ENCODE measurements at places on chromosomes 5 and 9.

- no peak overlapping the region for H3K4me3 ChIP-seq
- no peaks in the 10 kb centered on the region for H3K36me3 ChIP-seq
- no peaks in the 10 kb centered on the region for H3K4me1 ChIP-seq
- H3K27me3 ChIP-seq: no peaks in the 10 kb centered on the region
These were observed 50.1 kb downstream of the COL27A1 start for GRCh38 chr9:114205171-114206015.

- no peaks in the 10 kb centered on the region for H3K36me3 ChIP-seq
- DNase-seq: no peak
- H3K27me3 ChIP-seq: no peaks in the 10 kb centered on the region
- H3K4me3 ChIP-seq: no peak overlapping the region
- H3K27ac ChIP-seq: no peak overlapping the region
- no peaks in the 10 kb centered on the region for H3K4me1 ChIP-seq
These were observed 30.4 kb downstream of the MTREX start for GRCh38 chr5:55338092-55338613.

- no peak for DNase-seq
- no peaks in the 10 kb centered on the region for H3K36me3 ChIP-seq
- H3K4me3 ChIP-seq: no peak overlapping the region
These were observed 55.0 kb upstream of the TRPC7 start for GRCh38 chr5:136420168-136420898.

DNA sequence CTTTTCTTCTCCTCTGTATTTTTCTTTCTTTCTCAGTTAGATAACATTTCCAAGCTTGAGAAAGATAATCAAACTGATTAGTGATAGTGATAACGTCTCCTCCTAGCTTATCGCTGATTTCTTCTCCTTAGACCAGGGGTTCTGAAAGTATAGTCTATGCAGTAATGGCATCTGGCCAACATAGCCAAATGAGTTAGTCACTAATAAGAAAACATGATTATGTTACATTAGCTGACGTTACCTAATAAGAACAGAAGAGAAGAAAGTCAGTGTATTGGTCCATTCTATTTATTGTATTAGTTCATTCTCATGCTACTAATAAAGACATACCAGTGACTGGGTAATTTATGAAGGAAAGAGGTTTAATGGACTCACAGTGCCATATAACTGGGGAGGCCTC lies 111.2 kb downstream of the STRBP start:
- H3K4me1 ChIP-seq: no peaks in the 10 kb centered on the region
- no peak for DNase-seq
- H3K4me3 ChIP-seq: no peak overlapping the region
- H3K27me3 ChIP-seq: no peaks in the 10 kb centered on the region

DNA sequence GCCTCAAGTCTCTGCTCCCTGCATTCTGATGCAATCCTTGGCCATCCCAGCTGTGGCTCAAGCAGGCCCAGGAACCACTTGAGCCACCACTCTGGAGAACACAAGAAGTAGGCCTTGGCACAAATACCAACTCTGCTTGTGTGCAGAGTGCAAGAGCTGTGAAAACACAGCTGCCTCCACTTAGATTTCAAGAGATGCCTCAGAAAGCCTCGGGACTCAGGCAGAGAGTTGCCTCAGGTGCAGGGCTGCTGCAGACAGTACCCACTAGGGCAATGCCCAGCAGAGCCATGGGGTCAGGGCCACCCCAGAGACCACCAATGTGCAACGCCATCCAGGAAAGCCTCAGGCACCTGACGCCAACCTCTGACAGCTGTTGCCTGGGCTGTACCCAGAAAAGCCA lies 82.4 kb downstream of the FREM1 start:
- peaks cover 8% of the 10 kb centered on the region for H3K36me3 ChIP-seq
- no peaks in the 10 kb centered on the region for H3K27me3 ChIP-seq

DNA sequence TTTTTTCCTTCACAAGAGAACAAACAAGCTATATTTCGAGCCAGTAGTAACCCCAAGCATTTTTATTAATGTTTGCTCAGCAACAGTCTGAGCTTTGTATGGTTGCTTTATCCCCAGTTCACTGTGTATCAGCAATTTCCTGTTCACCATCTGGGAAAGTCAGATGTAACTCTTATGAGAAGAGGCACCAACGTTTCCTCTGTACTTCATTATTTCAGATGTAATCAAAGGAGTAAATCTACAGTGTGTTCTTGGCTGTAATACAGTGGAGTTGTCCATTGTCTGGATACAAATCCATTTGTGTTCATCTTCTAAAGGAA lies 340.2 kb downstream of the ARRDC3 start:
- H3K4me1 ChIP-seq: peaks cover 10% of the 10 kb centered on the region
- no peak overlapping the region for H3K27ac ChIP-seq
- no peaks in the 10 kb centered on the region for H3K27me3 ChIP-seq
- peaks cover 4% of the 10 kb centered on the region for H3K36me3 ChIP-seq

DNA sequence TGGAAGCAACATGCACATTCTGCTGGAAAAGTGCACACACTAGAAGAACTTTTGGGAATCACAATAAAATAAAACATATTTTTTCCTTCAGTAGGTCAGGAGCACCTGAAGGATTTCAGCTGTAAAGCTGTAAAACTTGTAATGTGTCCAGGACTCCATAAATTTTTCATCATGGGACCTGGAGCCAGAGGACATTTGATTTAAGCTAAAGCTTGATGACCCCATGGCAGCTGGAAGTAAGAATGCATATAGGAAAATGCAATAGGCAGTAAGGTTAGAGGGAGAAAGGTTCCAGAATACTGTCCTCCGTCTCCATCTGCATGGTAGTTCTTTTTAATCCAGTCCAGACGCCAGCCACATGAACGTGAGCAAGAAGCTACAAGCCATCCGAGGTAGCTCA lies 166.0 kb downstream of the ADAMTSL1 start:
- DNase-seq: no peak
- H3K4me1 ChIP-seq: peaks cover 7% of the 10 kb centered on the region
- no peak overlapping the region for H3K4me3 ChIP-seq
- no peaks in the 10 kb centered on the region for H3K27me3 ChIP-seq
- H3K27ac ChIP-seq: no peak overlapping the region

DNA sequence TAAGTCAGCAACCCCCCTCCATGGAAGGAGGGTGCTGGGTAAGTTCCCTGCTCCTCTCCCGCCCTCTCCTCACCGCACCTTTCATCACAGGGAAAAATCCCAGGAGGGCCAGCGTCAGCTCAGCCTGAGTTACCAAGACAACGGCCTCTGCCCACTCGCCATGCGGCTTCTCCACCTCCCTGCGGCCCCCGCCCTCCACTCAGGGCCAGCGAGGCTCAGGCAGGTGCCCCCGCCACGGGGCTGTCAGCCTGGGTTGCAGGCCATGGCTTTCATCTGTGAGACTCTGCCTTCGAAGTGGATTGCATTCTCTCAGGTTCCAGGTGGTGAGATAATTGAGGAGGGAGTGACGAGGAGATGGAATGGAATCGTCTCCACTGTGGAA lies 27.2 kb upstream of the LAMC3 start:
- H3K27me3 ChIP-seq: peaks cover 6% of the 10 kb centered on the region
- H3K4me1 ChIP-seq: peaks cover 20% of the 10 kb centered on the region
- H3K4me3 ChIP-seq: no peak overlapping the region
- no peak for DNase-seq

DNA sequence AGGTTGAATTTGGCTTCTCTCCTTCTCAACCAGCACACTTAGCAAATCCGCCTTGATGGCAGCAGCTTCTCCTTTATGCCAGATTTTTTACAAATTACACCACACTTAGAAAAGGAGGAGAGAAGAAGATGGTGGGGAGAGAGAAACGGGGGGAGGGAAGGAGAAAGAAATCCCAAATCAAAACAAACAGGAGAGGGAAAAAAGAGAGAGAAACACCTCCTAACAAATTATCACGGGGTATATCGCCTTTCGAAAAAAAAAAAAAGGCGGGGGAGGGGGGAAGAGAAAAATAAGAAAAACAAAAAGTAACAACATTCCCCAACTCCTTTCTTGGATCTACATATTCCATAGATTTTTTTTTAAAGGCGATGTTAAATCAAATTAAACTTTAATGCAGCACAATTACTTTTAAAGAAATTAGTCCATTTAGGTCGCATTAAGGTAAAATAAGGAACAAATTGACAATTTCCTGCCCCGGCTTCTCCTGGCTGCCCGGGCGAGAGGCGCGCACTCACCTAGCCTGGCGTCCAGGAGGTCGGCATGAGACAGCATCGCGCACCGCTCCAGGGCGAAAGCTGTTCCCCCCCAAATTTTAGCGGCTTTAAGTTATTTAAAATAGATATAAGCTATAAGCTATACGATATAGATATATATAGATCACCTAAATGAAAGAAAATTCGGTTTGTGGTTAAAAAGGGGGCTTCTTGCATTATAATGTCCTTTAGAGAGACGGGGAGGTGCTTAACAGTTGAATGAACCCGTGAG lies at the start of gene OTP:
Gene OTP, minus strand, starts transcription at position 716 of the 765 bp plus-strand sequence. Its CDS starts 164 bp downstream, at position 552.
- H3K27me3 ChIP-seq: peaks cover 46% of the 10 kb centered on the region
- H3K27ac ChIP-seq: peak within 1 kb of the TSS; percentile 39
- H3K4me3 ChIP-seq: peak within 1 kb of the TSS; percentile 80
- no peak for DNase-seq
- peaks cover 5% of the 10 kb centered on the region for H3K36me3 ChIP-seq

DNA sequence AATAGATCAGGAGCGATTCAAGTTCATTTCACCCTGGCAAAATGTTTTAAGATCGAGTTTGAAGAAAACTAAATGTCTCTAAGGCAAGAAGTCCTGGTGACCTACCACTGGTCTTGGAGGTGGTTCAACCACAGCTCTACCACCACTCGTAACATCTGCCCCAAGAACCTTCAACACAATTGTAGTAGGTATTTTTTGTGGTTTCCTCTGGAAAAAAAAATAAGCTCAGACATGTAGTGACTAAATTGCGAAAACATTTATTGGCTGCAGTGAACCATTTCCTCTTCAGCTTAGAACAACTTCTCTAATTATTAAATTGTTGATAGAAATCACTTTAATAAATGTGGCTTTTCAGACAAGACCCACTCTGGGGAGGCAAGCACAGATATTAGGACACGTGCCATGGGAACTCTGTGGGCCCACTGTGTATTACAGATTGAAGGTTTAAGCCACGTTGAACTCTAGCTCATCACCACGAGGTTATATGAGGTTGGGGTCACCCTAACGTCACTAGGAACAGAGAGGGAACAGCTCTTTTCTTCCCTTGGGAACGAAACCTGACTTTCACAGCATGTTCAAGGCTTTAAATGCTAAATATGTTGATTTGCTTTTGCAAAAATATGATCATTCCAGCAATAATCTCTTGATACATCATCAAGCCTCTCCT lies 142.9 kb downstream of the HSD17B3 start:
- peaks cover 15% of the 10 kb centered on the region for H3K27me3 ChIP-seq
- peaks cover 27% of the 10 kb centered on the region for H3K4me1 ChIP-seq
- peak overlapping the region; percentile 29 for H3K27ac ChIP-seq
- no peak overlapping the region for H3K4me3 ChIP-seq

GRCh38 chr5:59500014-59500413 lies 393.5 kb downstream of the PDE4D start:
- no peak overlapping the region for H3K27ac ChIP-seq
- H3K36me3 ChIP-seq: no peaks in the 10 kb centered on the region
- peaks cover 4% of the 10 kb centered on the region for H3K27me3 ChIP-seq
- H3K4me1 ChIP-seq: peaks cover 2% of the 10 kb centered on the region
- H3K4me3 ChIP-seq: no peak overlapping the region

GRCh38 chr9:95724253-95724991 lies 151.1 kb upstream of the ERCC6L2 start:
- no peaks in the 10 kb centered on the region for H3K27me3 ChIP-seq
- no peak overlapping the region for H3K4me3 ChIP-seq

- no peak within 1 kb of the TSS for H3K27ac ChIP-seq
- H3K4me1 ChIP-seq: peaks cover 11% of the 10 kb centered on the region
- peak within 1 kb of the TSS; percentile 90 for H3K4me3 ChIP-seq
- peaks cover 18% of the 10 kb centered on the region for H3K27me3 ChIP-seq
- no peak for DNase-seq
These were observed at the start of gene PTGER4 for GRCh38 chr5:40679913-40680681. PTGER4 (plus strand) TSS chr5:40679915; CDS start chr5:40680994, 1,079 bp downstream.

- no peaks in the 10 kb centered on the region for H3K4me1 ChIP-seq
- no peaks in the 10 kb centered on the region for H3K27me3 ChIP-seq
- H3K36me3 ChIP-seq: peaks cover 17% of the 10 kb centered on the region
- DNase-seq: no peak
These were observed 156.8 kb downstream of the GDNF start for GRCh38 chr5:37683072-37683471.

DNA sequence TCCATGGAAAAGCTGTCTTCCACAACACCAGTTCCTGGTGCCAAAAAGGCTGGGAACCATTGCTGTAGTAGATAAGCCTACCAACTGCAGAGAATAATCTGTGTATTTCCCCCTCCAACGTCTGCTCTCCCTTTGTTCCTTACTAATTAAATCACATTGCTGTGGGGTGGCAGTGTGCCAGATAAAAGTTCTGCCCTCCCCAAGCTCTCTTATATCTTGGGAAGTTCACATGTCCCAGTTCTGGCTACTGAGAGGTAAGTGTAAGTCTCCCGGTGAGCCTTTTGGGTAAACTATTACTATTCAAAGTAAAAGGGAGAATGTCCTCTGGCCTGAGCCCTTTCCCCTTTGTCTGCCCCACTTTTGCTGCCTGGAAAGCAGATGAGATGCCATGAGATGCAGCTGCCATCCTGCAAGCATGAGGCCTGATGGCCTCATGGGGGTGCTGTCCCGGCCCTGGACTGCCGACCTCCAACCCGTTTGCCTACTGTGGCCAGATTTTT lies 14.7 kb downstream of the ENC1 start:
- H3K4me3 ChIP-seq: no peak overlapping the region
- peak overlapping the region; percentile 7 for H3K27ac ChIP-seq
- no peak for DNase-seq
- peaks cover 3% of the 10 kb centered on the region for H3K27me3 ChIP-seq

DNA sequence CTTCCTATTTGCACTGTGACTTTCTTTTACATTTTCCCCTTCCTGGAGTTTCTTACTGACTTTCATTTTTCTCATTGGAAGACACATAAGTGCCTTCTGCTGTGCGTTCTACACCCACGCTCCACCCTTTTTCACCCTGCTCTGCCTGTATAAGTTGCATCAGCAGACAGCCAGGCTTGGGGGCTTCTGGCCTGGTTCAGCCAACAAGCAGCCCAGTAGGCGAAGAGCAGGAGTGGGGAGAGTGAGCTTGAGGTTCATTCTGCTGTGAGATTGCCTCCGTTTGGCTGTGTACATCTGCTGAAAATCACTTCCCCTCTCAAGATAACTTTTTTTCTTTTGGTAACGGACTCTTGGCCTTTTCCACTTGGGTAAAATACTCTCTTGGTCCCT lies 38.4 kb downstream of the RASGRF2 start:
- DNase-seq: no peak
- no peak overlapping the region for H3K4me3 ChIP-seq
- no peaks in the 10 kb centered on the region for H3K27me3 ChIP-seq
- no peaks in the 10 kb centered on the region for H3K4me1 ChIP-seq
- H3K27ac ChIP-seq: no peak overlapping the region

DNA sequence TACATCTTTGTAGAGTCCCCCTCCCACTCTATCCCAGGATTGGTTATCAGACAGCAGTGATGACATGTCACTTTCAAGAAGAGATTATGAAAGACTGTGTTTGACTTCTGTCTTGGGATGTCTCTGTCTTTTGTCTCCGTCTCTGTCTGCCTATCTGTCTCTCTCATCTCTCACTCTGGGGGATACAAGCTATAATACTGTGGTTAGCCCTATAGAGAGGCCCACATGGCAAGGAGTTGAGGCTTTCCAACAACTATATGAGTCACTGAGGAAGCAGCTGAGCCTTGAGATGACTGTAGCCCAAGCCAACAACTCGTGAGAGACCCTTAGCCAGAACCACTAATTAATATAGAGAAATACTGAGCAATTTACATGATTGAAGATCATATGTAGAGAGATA lies 284.8 kb downstream of the PDE4D start:
- H3K27me3 ChIP-seq: peaks cover 5% of the 10 kb centered on the region
- no peak overlapping the region for H3K27ac ChIP-seq
- no peaks in the 10 kb centered on the region for H3K36me3 ChIP-seq

GRCh38 chr5:180785121-180785781 lies 17.4 kb downstream of the MGAT1 start:
- H3K27ac ChIP-seq: no peak overlapping the region
- no peak for DNase-seq
- H3K4me1 ChIP-seq: peaks cover 23% of the 10 kb centered on the region
- H3K27me3 ChIP-seq: no peaks in the 10 kb centered on the region
- no peak overlapping the region for H3K4me3 ChIP-seq
